ENCODE measurements at places on chromosomes 3 and 15.

DNA sequence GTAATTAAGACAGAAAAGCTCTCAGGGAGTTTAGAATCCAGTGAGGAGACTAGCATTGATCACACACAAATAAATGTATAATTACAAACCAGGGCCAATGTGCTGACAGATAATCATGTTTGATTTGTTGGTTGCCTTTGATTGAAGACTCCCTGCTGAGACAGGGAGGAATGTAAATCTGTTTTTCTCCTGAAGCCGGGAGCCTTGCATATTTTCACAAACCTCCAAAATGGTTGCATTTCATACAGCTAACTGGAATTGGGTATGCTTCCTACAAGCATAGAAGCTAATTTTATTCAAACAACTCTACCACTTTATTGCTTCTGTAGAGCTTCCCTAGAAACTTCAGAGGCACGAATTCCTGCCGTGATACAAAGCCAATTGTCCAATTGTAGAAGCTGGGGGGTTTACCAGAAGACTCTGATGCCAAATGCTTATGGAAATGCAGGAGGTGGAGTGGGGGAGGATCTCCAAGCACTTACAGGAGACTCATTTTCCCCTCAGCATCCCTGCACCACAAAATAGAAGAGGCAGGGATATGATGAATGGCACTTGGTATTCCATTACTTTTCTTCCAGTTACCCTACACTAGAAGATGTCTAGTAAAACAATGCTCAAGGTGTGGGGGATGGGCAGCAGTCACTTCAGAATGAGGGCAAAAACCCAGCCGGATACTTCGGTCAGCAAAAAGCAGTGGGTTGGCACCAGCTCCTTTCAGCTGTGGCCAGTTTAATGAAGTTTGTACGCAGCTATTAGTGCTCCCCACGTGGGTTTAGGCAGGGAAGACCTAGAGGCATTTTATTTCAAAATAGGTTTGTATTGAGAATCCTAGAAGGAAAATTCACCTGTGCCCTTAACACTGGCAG is 11.4 kb upstream of the MEX3B start:
- no peak for DNase-seq

DNA sequence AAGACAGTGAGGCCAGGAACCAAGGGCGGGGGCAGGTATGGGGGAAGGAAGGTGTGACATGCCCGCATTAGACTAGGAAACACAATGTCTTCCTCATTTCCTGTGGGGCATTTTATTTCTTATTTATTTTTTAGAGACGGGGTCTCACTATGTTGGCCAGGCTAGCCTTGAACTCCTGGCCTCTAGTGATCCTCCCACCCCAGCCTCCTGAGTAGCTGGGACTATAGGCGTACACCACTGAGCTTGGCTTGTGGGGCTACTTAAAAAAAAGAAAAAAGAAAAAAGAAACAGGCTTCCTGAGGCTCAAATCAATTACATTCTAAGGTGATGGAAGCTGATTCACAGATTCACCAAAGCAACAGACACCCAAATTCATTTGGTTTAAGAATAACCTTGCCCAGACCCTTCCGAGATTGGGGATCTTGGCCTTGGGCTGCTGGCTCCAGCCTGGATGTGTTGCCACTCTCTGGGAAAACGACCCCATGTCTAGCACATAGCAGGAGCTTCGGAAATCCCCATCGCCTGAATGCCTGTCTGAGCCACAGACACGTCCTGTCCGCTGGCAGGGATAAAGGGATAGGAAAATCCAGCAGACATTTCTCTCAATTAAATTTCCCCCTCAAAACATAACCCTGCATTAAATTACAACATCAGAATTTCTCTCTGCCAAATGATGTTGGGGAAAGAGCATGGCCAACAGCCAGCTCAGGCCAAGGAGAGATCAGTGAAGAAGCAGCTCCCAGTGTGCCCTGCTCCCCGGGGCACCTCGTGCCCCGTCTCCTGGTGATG is 13.0 kb downstream of the CPN2 start:
- DNase-seq = no peak

DNA sequence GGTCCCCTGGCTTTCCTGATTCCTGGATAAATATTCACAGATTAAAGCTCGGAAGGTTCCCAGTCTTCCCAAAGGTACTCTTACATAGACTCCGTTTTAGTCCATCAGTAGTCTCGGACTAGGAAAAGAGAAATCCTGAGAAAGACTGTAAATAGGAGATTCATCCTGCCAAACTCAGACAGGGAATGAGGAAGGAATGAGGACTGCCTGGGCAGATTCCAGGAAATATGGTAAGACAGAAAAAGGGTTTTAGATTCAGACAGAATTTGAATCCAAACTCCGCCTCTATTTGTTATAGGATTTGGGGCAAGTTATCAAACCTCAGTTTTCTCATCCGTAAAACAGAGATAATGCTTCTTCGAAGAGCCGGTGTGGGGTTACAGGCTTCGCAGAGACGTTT is 77.8 kb upstream of the VGLL4 start:
- DNase-seq = no peak

DNA sequence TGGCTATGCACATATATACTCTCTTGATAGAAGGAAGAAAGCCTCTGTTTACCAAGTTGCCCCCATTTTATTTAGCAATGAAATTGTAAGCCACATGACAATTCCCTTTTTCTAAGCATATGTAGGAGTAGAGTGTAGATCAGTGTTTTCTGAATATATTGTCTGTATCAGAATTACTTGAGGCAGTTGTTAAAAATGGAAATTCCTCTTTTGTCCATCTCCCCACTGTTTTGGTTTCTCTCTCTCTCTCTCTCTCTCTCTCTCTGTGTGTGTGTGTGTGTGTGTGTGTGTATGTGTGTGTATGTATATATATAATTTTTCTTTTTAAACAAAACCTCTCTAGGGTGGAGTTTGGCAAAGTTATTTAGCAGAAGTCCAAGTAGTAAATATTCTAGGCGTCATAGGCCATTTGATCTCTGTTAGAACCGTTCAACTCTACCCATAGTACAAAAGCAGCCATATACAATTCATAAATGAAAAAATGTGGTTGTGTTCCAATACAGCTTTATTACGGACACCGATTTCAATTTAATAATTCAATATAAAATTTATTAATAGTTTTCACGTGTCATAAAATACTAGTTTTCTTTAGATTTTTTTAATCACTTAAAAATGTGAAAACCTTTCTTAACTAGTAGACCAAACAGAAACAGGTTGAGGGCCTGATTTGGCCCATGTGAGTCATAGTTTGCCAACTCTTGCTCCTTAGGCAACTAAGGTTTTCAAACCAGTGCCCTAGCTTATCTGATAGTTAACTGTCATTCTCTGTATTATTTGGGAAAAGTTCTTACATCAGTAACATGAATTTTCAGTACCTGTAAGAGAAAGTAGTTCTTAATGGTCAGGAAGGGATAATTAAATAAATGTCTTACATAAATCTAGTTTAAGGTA is 39.8 kb downstream of the UBE2E1 start:
- peak; percentile 20 for DNase-seq

GRCh38 chr3:45603226-45603625 is 8.7 kb downstream of the LIMD1 start:
- no peak for DNase-seq

DNA sequence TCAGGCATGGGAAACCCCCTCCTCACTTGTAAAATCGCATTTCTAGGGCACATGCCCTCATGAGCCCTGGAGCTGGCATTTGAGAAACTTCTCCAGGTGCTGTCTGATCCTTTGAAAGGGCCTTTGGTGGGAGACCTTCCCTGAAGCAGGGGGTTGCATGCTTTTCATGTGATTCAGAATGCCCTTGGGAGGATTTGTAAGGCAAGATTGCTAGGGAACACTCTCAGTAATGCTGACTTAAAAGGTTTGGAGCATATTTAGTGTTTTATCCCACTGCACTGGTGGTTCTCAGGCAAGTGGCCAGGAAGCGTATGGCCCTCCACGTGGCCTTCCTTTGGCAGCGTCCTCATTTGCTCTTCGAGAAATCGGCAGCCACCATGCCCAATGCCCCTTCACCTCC is 164.1 kb downstream of the ARRDC4 start:
- DNase-seq = no peak

GRCh38 chr15:36432161-36432560 is 147.3 kb upstream of the CDIN1 start:
- DNase-seq = no peak

Data from suppressor macrophage (primary cell).